ENCODE measurements at places on chromosomes 3 and 15.

- DNase-seq = peak; percentile 34
These were observed 8.1 kb upstream of the MAPK6 start for GRCh38 chr15:52010633-52011595.

- no peak for DNase-seq
These were observed 23.9 kb downstream of the CCDC13 start for GRCh38 chr3:42749025-42749752.

DNA sequence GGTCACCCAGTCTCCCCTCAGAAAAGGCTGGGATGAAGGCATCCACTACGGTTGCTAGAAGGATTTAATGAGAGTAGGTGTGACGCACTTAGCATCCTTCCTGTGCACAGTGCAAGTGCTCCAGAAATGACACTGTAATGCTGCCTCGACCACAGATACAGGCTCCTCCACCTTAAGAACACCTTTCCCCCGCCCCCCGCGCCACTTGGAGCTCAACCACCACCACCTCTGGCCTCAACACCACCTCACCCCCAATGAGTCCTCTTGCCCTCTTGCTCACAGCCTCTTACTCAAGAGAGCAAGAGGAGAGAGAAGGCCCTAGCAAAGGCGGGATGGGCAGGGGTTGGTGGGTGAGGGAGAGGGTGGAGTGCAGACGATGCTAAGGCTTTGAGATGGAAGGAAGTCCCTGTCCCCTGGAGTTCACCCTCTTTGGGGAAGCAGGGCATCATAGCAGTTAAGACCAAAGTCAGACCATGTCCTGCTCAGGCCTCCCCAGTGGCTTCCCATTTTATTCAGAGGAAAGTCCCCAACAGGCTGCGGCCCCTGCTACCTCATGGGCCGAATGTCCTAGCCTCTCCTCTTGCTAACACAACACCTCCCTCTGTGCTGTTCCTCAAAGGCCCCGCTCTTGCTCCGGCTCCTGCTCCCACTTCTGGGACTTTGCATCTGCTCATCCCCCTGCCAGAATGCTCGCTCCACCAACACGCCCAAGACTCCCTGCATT, 8.3 kb downstream of the STARD5 start:
- no peak for DNase-seq

- no peak for DNase-seq
These were observed 3.5 kb upstream of the ISG20 start for GRCh38 chr15:88635318-88635717.

GRCh38 chr3:42057561-42058211, 33.5 kb upstream of the TRAK1 start:
- DNase-seq = no peak

DNA sequence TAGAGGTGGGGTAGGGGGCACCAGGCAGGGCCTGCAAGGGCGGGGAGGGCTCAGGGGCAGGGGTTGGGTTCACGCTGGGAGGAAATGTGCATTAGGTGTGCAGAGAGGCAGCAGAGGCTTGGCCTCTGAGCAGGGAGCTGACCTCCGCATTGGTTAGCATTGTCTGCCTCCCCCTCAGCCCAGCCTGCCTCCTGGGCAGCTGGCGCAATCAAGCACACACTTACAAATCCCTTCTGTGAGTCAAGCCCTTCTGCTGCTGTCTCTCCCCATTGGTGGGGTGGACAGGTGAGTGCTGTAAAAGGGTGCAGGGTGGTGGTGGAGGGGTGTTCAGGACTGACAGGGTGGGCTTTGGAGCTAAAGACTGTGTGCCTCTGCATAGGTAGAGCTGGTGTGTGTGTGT, 9.3 kb downstream of the LOXL1 start:
- no peak for DNase-seq

GRCh38 chr15:100929641-100930042, 10.5 kb downstream of the LRRK1 start:
- no peak for DNase-seq

- DNase-seq = peak; percentile 88
These were observed 12.3 kb downstream of the CPNE9 start for GRCh38 chr3:9715764-9716437.

DNA sequence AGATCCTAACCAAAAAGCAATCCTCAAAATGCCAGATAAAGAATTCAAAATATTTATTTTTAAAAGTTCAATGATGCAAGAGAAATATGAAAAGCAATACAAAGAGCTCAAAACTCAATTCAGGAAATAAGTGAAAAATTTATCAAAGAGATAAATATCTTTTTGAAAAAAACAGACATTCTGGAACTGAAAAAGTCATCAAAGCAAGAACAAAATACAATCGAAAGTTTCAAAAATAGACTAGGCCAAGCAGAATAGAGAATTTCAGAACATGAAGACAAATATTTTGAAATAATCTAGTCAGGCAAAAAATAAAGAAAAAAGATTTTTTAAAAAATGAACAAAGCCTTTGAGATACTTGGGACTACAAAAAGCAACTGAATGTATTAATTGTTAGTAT, 83.4 kb upstream of the STT3B start:
- no peak for DNase-seq

GRCh38 chr3:134239538-134239937, 11.1 kb downstream of the RYK start:
- DNase-seq = no peak

DNA sequence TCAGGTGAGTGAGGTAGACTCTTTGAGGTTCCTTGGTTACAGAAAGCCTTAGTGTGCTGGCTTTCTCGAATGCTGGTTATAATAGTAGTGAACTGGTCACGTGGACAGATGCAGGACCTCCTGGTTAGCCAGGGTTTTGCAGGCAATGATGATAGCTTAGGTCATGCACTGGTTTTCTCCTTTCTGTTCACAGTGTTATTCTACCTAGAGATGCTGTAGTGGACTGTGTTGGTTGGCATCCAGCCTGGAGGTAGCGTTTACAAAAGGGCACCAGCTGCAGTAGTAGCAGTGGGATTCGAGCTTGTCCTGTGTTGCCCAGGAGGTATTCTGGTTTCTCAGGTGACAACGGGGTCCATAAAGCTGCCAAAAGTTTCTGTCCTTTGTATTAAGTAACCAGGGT, 27.0 kb downstream of the PCCB start:
- no peak for DNase-seq

GRCh38 chr15:45185903-45186770, 1.6 kb downstream of the SHF start:
- DNase-seq = no peak

GRCh38 chr3:18778598-18778997, 353.5 kb upstream of the SATB1 start:
- DNase-seq = no peak

- no peak for DNase-seq
These were observed 683.7 kb upstream of the CBLB start for GRCh38 chr3:106552351-106553043.

- DNase-seq = no peak
These were observed 3.8 kb upstream of the FBLN2 start for GRCh38 chr3:13544951-13545651.

- no peak for DNase-seq
These were observed 38.2 kb upstream of the NAALADL2 start for GRCh38 chr3:174820885-174821284.

DNA sequence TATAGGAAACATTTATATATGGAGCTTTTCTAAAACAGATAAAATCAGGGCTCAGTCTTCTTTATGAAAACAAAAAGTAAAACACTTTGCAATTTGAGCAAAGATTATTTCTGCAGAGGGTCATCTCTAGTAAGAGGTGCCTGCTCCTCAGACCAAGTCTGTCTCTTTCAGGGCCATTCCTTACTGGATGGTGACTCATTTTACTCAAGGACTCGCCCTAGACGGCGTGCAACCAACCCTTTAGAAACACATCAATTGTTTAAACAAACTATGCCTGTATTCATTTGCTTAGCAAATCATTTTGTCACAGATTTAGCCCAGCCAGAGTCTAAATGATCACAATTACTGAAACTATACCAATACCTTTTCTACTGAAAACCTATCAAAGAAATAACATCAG, 242.8 kb upstream of the ICE2 start:
- DNase-seq = no peak

- no peak for DNase-seq
These were observed 244.0 kb downstream of the KLF13 start for GRCh38 chr15:31570591-31570990.

DNA sequence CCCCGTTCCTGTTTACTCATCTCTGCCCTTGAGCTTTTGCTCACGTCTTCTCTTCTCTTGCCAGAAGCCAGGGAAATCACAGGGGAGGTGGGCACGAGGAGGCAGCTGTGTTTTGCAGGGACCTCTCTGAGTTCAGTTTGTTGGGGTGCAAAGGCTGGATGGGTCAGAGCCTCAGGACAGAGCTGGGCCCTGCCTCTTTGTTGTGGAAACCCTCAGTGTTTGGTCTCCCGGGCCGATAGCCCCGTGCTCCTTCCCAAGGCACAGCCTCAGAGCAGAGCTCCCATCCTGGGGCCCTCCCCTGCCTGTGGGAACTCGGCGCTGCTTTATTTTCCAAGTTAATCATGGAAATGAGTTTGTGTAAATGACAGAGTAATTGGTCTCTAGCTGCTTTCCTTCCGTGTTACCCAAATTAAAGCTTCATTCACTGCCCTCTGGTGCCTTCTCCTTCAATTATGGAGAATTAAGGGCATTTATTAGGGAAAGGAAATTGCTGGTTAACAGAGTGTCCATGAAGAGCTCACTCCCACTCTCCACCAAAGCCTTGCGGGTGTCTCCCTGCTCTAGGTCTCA, 40.9 kb downstream of the BDH1 start:
- no peak for DNase-seq

DNA sequence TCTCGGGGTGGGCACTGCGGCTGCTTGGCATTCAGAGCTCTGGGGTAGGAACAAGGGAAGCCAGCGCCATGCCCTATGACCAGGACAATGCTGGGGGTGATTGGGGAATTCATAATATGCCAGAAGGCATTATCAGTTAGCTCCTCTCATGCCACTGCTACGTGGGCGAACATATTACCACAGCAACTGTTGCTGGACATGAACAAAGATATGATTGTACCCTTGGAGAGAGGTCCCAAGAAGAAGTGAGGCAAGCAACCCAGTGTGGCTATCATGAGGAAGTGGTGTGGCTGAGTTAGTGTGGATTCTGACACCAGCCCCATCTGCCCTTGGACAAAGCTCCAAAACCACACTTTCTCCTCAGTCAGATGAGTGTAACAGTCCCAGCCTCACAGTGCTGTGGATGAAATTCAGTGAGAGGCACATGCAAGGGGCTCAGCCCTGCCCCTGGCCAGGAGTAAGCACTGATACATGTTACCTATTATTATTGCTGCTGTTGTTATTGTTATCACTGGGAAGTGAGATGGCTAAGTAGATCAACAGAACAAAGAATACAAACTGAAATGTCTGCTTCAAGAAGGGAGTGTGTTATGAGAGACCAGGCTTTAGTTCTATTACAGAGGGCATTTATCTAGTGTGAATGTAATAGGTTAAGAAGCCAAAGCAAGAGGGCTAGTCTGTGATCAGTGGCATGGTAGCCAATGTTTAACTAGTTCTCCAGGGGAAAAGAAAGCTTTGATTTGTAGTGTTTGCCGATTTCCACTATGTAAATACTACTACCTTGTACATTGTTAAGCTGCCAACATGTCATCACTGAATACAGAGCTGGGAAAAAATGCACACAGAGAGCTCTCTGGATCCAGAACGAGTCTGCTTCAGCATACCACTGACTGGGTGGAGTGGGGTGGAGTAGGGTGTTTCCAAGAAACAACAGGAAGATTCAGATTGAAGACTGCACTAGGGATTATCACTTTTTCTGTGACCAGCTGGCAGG, 222.3 kb upstream of the EIF1B start:
- DNase-seq = no peak

- DNase-seq = no peak
These were observed 56.3 kb upstream of the EPHB3 start for GRCh38 chr3:184505076-184505878.

DNA sequence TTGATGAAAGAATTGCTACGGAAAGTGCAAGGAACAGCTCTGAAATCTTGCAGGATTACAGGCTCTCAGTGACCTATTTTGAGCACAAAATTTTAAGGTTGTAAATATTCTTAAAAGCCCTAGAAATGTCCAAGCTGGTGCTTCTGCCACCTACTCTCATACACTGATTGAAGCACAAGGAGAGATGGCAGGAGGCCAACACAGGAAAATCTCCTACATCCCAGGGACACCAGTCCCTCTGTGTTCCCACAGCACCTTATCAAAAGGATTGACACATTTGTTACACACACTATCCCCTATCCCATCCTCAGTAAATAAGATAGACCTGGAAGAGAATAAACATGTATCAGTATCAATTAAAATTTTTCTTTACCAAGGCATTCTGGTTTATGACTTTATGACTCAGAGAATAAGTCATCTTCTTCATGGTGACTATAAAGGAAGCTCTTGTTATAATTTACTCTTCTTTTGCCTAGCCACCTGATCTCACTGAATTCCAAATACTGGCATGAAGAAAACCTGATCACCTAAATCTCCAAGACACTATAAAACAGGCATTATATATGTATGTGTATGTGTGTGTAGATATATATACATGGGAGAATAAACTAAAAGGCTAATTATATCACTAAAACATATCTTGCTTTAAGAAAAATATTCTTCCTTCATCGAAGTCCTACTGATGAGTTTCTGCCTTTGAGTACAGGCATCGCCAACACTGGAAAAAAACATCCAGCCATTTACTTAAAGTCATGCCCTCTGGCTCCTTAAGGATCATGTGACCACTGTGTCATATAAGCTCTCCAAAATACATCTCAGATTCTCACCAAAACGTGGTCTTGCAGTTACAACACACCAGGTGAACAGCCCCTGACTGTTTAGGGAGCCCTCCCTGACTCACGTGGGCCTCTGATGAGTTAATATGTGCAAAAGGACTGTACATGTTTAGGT, 208.1 kb upstream of the NR2F2 start:
- no peak for DNase-seq

DNA sequence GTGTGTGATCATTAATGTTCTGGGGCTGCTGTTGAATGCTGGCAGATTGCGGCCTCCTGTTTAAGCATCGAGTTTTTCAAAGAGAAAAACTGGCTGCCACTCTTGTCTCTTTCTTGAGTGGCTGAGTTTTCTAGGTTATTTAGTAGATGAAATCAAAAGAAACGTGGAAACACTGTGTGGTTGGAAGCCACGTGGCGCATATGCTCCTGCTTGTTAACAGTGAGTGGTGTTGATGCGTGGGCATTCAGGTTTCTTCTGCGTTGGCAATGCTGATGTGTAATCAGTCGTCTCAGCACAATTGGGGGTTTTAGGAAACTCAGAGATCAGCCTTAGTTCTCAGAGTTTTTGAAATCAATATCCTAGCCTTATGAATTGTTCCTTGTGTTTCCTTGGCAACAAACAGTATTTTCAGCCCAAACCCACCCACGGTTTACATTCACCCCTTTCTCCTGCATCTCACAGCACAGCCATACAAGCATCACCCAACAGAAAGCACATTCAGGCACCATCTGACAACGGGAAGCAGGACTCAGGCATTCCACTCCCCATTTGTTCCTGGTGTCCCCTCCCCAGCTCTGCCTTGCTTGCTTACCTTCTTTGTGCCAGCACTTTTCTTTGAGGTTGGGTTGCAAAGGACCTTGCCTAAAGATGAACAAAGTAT, 74.7 kb downstream of the SEC22A start:
- DNase-seq = no peak

GRCh38 chr3:122964811-122965210, 62.8 kb downstream of the SEMA5B start:
- no peak for DNase-seq

All from HS-27A (cell line).